Thoracic aorta (tissue), 2 donors: ENCODE measurements at places on chromosomes 11 and 22.

DNA sequence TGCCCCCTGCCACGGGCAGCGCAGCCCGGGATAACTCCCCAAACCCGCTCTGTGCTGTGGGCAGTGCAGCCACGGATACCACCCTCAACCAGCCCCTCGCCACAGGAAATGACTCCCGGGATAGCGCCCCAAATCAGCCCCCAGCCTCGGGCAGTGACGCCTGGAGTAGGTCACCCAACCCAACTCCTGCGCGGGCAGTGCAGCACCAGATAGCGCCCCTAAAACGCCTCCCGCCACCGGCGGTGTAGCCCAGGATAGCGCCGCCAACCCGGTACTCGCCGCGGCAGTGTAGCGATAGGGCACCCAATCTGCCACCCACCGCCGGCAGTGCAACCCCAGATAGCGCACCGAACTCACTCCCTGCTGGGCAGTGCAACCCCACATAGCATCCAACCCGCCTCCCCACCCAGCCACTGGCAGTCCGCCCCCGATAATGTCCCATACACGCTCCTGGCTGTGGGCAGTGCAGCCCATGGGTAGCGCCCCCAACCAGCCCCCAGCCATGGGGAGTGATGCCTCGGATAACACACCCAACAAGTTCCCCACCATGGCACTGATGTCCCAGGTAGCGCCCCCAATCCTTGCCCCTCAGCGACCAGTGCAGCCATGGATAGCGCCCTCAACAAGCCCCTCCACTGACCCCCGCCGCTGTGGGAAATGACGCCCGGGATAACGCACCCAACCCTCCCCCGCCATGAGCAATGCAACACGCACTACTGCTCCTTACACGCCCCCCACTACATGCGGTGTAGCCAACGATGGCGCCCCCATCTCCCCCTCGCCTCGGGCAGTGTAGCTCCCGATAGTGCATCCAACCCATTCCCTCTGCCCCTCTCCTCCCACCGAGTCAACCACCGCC, 1.5 kb downstream of the RFPL2 start:
- DNase-seq: no peak

- DNase-seq: no peak
These were observed 1255.9 kb downstream of the JRKL start for GRCh38 chr11:97645736-97646135.

DNA sequence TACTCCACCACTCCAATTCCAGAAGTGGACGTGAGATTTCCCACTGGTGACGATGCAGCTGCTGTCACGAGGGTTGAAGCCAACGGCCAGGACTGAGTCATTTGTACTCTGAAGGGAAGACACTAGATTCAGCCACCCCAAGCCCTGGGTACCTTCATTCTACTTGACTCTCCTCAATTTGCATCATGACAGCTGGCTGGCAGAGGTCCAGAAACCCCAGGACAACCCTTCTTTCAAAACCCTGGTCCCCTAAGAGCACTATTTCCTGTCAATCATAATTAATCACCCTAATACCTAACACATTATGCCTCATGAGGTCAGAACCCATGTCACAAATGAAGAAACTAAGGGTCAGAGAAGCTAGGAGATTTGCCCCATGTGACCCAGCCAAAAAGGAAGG, 4.9 kb downstream of the EML3 start:
- DNase-seq: no peak

GRCh38 chr22:40241200-40241763, 63.6 kb downstream of the TNRC6B start:
- DNase-seq: no peak

GRCh38 chr11:60942970-60943565, 8.9 kb downstream of the SLC15A3 start:
- no peak for DNase-seq

- DNase-seq: no peak
These were observed 43.6 kb upstream of the CD5 start for GRCh38 chr11:61058583-61059259.

GRCh38 chr11:45811571-45812290, 6.8 kb downstream of the SLC35C1 start:
- no peak for DNase-seq

DNA sequence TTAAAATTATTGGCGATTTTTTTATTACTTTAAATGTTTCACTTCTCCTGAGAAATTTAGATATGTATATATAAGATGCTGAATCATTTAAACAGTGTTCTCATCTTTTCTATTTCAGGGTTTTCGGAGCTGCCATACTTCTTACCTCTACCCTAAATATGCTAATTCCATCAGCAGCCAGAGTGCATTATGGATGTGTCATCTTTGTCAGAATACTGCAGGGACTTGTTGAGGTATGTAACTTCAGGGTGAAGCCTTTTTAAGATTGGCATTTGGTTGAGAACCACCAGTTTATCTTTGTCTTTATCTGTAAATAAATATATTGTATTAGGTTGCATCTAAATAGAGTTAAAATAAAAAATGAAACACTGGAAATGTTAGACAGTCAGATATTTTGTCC, 21.1 kb downstream of the SLC17A6 start:
- no peak for DNase-seq

DNA sequence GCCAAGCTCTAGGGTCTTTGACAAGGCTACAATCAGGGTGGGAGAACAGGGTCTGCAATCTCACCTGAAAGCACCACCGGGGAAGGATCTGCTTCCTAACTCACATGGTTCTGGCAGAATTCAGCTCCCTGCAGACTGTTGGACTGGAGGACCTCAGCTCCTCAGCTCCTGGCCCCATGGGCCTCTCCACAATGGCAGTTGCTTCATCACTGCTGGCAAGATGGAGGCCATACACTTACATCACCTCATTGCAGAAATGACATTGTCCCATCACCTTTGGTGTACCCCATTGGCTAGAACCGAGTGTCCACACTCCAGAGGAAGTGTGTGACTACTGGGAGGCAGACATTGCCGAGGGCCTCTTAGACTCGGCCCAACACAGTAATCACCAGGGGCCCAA, 20.9 kb upstream of the MPPED1 start:
- no peak for DNase-seq

- DNase-seq: no peak
These were observed 89.7 kb downstream of the RELT start for GRCh38 chr11:73465871-73466270.

- DNase-seq: no peak
These were observed 9.0 kb downstream of the JAML start for GRCh38 chr11:118215765-118216164.

DNA sequence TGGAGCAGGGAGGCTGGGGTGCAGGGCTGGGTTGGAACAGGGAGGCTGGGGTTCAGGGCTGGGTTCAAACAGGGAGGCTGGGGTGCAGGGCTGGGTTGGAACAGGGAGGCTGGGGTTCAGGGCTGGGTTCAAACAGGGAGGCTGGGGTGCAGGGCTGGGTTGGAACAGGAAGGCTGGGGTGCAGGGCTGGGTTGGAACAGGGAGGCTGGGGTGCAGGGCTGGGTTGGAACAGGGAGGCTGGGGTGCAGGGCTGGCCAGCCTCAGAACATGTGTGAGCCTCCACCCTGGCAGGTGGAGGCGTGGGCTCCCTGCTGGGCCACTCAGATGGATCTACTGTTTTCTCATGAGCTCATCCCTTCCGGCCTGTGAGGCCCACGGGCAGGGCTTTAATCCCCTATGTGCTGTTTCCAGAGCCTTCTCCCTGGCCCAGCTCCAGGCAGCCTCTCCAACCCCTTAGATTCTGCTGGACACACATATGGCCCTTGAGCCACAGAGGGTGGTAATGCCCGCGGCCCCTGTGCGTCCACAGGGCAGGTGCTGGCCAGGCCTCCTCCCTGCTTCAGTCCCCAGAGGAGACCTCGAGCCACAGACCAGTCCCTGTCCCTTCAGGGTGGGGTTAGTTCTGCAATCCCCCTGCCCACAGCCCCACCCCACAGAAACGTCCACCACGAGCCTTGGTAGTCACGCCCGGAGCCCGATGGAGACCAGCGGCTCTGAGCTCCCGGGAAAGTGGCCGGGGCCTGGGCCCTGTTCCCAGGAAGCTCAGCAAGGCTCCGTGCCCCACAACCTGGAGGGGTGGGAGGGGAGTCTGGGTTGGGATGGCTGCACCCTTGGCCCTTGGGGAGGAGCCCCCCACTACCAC, 197.9 kb downstream of the BRD1 start:
- DNase-seq: no peak

DNA sequence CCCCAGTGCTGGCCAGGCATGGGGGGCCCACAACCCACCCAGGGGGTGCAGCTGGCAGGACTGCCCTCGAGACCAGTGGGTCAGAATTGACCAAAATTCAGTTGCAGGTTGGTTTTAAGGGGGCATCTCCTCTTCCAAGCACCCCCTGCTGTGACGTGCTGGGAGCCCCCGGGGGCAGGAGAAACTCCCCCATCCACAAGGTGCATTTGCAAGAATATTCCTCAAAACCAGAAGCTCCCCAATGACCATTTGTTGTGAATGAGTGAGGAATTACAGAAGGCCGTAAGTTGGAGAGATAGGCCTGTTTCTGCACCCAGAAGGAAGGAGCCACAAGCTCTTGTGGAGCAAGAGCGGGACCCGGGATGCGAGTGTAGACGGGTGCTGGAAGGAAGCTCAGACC, 414.5 kb downstream of the BRD1 start:
- no peak for DNase-seq
